ENCODE measurements at places on chromosomes 4 and X.

- no peak for DNase-seq
These were observed 41.8 kb downstream of the ADRA2C start for GRCh38 chr4:3807822-3808496.

- no peak for DNase-seq
These were observed 16.8 kb downstream of the TSPAN7 start for GRCh38 chrX:38578167-38578566.

- peak; percentile 7 for DNase-seq
These were observed 132.5 kb upstream of the NHS start for GRCh38 chrX:17242470-17242869.

GRCh38 chrX:1231850-1232465, 19.5 kb upstream of the CRLF2 start:
- no peak for DNase-seq

DNA sequence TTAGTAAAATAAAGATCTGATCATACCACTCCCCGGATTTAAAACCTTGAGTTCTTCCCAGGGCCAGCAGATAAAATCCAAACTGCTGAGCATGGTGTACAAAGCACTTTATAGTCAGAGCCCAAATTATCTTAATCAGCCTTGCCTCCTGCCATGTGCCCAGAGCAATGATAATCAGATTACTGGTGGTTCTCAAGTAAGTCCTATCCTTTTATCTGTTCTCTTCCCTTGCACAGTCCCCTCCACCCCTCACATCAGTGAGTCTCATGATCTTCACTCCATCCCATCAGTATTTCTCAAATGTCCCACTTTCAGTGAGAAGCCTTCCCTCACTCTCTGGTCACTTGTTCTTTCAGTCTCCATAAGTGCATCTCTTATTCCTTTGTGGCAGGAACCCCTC, 22.7 kb downstream of the INTS6L start:
- no peak for DNase-seq

- DNase-seq, result no peak
These were observed 628.3 kb downstream of the TRIML1 start for GRCh38 chr4:188767496-188767895.

- no peak for DNase-seq
These were observed 143.1 kb upstream of the MAD2L1 start for GRCh38 chr4:120209706-120210105.

- DNase-seq, result no peak
These were observed 502.9 kb upstream of the PCDH10 start for GRCh38 chr4:132646186-132646585.

DNA sequence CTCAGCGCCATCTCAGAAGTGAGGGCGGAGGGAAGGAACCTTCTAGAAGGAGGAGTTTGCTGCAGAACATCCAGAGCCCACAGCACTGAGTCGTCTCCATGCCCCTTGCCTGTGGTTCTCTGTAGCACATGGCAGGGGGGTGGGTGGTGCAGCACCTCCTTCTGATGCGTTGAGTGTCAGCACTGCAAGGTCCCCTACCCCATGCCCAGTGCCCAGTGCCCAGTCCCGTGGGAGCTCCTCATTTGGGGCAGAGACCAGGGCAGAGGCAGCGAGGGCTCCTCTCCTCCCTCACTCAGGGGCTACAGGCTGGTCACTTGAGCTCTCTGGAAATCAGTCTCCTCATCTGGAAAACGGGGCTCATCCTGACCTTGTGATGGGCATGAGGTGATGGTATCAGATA, 78.1 kb downstream of the HTRA3 start:
- no peak for DNase-seq

DNA sequence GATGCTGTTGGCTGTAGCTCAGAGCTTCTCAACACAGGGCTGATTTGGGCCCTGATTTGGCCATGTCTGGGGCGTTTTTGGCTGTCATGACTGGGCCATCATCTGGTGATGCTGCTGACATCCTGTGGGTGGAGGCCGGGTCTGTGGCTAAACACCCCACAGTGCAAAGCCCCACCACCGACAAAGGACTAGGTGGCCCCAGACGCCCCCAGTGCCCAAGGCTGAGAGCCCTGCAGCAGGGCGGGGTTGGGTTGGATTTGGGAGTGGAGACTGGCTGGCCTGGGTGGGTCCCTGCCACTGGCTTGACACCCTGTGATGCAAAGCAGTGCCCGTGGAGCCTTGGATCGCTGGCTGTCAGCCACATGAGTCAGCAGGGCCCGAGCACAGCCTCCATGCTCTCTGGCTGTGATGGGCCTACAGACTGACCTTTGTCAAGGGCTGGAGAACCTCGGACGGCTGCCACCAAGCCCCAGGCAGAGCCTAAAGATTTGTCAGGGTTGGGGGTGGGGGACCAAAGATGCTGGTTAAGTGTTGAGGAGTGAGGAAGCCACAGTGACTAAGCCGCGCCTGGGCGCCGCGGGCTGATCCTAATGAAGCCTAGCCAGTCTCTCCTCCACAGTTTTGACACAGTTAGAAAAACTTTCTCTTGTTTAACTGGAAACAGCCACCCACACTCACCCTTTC, 28.3 kb downstream of the CYTL1 start:
- DNase-seq, result no peak

GRCh38 chr4:1291091-1291490, 1.4 kb downstream of the MAEA start:
- DNase-seq, result no peak

DNA sequence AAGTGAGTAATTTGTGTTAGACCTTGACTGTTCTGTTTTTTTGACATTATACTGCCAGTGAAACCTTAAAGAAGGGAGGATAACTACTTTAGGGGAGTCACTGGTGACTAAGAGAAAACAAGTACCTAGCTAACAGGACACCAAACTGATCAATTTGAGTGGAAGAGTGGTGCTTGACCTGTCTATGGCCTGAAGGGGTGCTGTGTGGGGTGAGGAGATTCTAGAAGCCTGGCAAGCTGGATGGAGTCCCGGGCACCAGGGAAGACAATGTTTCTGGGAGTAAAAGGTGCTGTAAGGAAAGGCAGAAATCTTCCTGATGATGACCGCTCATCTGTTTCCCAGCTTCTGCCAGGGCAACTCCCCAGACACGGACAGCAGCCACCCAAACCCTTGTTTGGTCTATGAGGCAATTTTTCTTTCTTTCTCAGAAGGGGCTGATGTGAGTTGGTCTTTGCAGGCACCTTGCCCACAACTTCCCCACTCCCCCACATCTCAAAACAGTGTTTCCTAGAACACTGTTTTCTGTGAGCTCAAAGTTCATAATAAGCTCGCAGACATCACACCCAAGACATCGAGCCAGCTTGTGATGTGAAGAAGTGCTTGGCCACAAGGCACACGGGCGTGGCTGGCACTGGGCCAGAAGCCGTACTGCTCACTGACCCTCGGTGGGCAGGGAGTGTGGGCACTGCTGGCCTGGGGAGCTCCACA, 4.6 kb downstream of the TXK start:
- DNase-seq, result no peak

GRCh38 chr4:176226736-176227135, 31.4 kb upstream of the SPATA4 start:
- no peak for DNase-seq

DNA sequence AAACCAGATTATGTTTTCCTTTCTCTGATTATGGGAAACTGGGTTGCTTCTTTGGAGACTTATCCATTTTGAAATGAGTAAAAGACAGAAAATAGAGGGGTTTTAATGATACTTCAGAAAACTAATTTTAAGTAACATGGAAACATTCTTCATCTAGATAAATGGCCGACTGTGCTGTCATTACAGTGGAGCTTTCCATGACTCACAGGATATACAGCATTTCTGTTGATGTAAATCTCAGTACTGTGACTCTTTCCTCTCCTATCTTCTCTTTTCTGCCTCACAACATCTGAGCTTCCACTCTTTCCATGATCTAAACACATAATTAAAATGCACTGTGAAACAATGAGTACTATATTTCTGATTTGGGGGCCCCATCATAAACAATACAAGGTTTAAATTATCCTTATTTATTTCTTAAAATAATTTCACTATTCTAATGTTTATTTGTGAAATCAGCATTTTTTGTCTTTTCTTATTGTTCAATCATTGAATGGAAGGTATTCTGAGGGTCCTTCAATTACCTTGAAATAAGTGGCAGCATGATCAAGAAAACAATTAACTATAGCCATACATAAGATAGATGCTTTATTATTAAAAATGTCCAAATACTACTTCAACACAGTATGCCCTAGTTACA, 19.3 kb downstream of the SEC24D start:
- DNase-seq, result peak; percentile 15

- DNase-seq, result no peak
These were observed 86.2 kb downstream of the MAMLD1 start for GRCh38 chrX:150449313-150449712.

DNA sequence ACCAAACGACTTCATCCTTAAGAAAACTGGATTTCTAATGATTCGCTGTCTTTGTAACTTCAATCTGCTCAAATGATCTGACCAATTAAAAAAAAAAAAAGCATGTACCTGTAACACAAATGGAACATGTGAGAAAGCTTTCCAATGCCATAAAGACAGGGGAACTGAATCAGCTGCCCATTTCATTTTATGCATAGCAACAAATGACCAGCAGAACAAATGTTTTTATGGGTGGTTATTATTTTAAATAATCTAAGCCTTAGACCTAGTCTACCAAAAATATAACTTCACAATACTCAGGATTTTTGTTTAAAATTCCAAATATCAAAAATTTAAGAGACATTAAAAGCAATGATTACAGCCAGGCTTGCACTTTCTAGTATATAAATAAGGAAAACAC, 145.7 kb downstream of the NR3C2 start:
- no peak for DNase-seq

GRCh38 chr4:73725510-73725909, 14.9 kb upstream of the CXCL8 start:
- DNase-seq, result no peak

DNA sequence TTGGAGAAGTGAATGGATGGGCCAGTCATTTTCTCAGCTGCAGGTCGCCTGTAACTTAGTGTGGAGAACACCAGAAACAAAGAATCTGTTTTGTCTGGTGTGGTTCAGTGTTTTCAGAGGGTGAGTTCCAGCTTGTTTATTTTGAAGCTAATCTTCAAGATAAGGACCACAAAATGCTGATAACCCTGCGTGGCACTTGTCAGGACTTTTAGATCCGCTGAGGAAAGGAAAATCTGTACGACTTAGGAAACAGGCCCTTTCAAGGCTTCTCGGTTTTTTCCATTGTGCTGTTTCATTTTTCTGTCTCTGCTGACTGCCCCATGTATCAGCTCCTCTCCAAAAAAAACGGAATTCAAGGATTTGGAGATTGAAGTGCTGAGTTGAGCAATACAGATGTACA, 8.7 kb upstream of the ANAPC4 start:
- DNase-seq, result no peak

GRCh38 chrX:136159611-136160025, 12.3 kb downstream of the FHL1 start:
- DNase-seq, result no peak

DNA sequence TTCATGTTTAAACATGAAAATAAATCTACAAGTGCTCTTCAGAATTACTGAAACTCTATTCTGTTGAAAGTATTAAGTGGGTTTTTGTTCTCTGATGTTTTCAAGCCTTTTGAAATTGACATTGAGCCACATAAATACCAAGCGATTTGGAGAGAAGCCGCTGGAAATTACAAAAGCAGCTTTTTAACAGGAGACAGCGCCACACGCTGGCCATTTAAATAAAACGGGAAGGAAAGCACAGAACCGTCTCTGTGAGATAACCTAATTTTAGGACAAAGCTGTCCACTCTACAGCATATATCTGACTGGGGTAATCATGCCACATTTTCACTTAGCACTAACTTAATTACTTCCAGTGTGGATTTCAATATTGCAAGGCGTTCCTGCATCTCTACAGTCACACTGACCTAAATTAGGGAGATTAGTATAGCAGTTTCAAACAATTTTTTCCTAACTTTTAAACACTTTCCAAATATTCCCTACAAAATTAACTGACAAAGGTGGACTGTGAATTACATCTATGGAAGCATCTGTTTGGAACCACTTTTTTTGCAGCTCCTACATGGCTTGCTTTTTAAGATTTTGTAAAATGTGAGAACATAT, 6.8 kb upstream of the ANOS1 start:
- DNase-seq, result no peak

GRCh38 chr4:120316416-120316815, 249.8 kb upstream of the MAD2L1 start:
- no peak for DNase-seq

DNA sequence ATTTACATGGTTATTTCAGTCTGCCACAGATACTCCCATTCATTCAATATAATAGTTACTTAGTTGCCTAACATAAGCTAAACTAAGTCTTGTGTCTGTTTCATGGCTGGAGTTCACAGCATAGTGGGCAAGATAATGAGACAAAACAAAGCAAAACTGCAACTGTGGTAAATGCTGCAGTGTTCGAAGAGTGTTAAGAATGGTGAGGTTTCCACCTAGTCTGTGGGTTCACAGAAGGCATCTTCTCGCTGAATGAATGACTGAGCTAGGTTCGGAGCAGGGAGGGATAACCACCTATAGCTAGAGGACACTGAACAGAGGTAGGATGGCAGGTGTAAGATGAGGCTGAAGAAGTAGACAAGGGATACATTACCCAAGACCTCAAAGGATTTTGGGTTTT, 171.0 kb downstream of the FBXW7 start:
- no peak for DNase-seq

- DNase-seq, result no peak
These were observed 545.7 kb upstream of the PABPC4L start for GRCh38 chr4:134747108-134747805.

- DNase-seq, result no peak
These were observed 58.3 kb downstream of the PAQR3 start for GRCh38 chr4:78880874-78881492.

GRCh38 chr4:39609454-39609931, 29.2 kb downstream of the SMIM14 start:
- no peak for DNase-seq

DNA sequence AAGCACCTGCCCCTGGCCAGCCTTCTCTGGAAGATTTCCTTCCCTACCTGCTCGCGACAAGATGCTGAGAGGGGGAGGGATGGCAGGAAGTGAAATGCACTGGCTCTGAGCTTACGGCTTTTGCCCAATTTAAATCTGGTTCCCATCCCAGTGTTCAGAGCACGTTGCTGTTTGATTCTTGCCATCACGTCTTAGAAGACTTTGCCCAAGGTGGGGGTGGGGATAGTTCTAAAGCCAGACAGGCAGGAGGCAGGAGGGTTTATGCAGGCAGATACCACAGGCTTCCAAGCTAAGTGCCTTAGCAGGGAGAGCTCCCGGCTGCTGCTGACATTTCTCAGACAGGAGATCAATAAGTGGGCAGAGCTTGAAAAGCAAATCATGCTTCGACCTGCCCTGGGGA, 393.9 kb downstream of the MID1IP1 start:
- DNase-seq, result no peak

Data from AG04450 (cell line).